ENCODE measurements at places on chromosomes 1 and 21.

DNA sequence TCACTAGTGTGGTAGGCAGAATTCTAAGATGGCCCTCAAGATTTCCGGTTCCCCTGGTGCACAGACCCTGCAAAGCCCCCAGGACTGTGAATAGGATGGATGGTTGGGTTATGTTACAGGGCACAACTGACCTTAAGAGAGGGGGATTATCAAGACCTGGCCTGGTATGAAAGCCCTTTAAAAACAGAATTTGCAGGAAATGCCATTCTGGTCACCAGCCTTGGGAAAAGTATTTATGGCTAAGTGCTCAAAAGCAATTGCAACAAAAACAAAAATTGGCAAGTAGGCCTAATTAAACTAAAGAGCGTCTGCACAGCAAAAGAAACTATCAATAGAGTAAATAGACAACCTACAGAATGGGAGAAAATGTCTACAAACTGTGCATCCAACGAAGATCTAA is 144.7 kb upstream of the EDN2 start:
- no peak for DNase-seq

DNA sequence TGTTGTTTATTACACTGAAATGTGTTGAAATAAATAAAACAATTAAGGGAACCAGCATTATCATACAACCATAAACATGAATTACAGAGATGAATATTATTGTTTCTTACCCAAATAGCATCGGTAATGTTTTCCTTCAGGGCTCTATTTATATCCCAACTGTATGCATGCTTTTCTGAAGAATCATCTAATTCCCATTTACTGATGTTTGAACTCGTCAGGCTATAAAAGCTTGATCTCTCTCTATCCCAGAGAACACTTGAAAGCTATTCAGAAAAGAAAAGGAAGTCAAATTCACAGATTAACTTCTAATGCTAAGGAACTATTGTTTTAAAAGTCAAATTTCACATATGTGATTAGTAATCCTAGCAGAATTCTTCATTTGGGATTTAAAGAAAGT is 12.4 kb downstream of the NUP133 start:
- DNase-seq = no peak

DNA sequence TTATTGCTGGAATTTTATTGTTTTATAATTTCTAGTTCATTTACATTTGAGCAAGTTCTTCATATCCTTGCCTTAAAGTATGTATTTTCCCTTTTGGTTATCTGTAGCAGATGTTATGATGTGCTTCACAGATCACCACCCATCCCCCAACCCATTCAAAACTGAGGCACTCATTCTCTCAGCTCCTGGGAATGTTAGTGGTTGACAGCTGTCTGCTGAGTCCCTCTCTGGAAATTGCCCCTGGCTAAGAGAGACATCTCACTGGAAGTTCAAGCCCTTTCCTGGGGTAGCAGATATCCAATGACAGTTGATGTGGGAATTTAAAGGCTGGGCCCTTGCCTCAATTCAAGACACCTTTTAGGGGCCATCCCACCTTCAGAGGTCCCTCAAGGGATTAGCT is 4.3 kb upstream of the DPYD start:
- no peak for DNase-seq

DNA sequence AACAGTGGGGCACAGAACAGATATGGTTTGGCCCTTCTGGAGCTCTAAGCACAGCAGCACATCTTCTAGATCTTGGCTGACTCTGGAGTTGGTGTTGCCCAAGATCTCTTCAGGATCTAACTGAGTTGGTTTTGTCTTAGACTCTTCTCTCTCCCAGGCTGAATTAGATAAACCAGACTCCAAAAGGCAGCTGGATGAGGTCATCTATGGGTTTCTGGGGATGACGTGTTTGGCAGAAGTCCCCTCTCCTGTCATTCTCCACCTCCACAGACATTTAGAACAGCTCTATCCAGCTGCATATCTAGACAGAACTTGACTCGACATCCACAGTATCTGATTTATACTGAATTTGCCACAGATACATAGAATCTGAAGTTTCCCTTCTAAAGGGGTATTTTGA is 75.3 kb downstream of the ST6GALNAC5 start:
- no peak for DNase-seq

DNA sequence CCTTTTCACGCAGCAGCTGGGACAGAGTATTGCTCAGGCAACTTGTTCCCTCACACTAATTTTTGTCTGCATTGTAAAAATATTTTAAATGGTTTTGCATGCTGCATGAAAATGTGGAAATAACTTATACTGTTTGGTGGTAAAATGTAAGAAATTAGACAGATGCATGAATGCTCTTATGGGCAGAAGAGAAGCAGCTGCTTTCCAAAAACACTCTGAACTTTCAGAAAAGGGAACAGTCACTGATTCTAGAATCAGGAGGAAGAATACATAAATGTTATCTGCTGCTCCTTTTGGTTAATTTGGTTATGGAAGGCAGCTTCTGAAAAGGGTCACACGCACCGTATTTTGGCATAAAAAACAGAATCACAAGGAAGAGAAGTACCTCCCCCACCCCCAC is 87.0 kb upstream of the RUNX1 start:
- no peak for DNase-seq

DNA sequence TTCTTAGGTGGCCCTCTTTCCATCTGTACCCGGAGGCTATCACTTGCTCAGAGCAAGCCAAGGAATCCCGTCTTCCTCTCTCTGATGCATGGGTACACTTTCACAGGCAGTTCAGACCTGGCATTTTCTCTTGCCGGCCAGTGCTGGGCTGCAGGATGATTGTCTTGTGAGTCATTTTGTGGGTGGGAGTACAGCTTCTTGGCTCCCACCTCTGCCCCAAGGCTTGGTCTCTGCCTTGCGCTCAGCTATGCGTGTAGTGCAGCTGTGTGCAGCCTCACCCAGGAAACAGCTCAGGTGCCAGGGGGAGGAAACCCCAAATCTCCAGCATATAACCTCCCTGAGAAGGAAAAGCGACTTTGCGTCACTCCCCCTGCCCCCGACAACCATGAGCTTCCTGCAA is 3.9 kb upstream of the AJAP1 start:
- no peak for DNase-seq

GRCh38 chr1:101152633-101153032 is 84.2 kb upstream of the S1PR1 start:
- no peak for DNase-seq

DNA sequence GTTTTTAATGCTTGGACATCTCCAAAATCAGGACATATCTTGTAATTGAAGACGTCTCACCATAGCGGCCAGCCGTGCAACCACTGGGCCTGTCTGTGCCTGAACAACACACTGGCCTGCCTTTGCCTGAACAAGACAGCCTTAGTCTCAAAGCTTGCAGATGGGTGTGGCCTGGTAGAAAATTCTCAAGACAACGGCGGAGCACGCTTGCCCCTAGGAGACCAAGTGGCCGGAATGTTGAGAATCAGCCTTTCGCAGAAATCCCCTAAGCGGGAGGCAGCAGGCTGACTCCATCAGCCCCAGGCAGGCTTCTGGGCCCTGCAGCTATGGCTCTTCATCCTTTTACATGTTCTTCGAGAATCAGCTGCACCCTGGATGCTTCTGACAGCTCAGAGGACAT is 98.0 kb upstream of the C1orf174 start:
- no peak for DNase-seq

- DNase-seq = no peak
These were observed 2.1 kb upstream of the LRRC40 start for GRCh38 chr1:70207492-70207891.

DNA sequence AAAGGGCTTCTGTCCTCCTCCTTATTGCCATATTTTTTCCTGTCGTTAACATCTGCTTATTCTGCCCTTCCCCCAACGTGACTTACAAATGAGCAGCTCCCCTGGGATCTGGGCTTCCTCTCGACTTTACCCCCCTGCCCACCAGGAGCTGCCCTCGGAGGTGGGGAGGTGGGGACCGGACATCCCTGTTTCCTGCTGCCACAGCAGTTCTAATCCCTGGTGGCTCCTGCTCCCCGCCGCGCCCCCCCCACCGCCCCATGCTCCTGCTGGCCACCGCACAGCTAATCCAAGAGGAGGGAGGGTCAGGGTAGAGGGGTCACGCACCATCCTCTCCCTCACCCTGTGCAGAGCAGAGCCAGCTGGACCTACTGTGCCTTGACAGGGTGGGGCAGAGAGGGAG is 4.4 kb upstream of the SLC27A3 start:
- no peak for DNase-seq

DNA sequence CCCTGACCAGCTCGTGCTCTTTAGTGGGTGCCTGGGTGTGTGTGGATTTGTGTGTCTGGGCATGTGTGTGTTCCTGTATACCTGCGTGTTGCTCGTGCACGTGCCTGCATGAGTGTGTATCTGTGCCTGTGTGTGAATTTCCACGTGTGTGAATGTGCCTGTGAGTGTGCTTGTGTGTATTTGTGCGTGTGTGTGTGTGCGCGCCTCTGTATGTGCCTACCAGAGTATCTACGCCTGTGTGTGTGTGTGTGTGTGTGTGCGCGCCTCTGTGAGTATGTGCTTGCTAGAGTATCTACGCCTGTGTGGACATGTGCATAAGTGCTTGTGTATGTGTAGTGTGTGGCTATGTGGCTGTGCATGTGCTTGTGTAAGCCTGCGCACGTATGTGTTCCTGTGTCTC is 691 bp upstream of the SELENBP1 start:
- no peak for DNase-seq

DNA sequence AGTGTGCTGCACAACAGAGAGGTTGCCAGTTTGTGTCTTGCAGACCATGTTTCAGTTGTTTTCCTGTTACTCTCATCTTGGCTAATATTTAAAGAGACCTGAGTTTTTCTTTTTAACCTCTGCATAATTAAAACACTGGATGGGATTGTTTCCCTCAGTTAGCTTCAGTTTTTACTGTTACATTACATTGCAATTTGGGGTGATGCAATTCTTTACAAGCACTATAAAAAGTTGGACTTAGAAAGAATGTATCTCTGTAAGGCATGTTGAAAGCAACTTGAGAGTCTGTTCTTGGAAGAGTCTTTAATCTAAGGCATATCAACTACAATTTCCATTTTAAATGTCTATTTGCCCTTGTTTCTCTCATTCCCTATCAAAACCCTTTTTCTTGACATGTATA is 99.1 kb downstream of the DNM3 start:
- DNase-seq = no peak

GRCh38 chr21:28633839-28634555 is 358.7 kb downstream of the LTN1 start:
- no peak for DNase-seq

GRCh38 chr1:36014722-36015220 is 69.1 kb upstream of the TEKT2 start:
- DNase-seq = no peak

- no peak for DNase-seq
These were observed 40.2 kb downstream of the EXO1 start for GRCh38 chr1:241888232-241888631.

DNA sequence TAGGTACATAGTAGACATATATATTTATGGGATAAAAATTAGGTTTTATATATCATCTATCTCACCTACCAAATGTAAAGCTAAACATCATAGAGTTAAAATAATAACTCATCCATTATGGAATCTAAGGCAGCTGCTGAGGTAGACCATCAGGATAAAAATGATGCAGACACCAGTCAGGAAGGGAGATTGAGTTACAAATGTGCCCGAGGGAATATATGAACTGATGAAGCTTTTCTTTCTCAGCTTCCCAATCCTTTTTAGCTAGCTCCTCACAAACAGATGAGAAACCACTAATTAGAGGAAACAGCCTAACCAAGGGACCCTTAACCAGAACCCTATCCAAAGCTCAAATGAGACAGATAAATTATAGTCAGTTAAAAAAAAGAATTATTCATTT is 20.9 kb downstream of the TTLL7 start:
- no peak for DNase-seq

DNA sequence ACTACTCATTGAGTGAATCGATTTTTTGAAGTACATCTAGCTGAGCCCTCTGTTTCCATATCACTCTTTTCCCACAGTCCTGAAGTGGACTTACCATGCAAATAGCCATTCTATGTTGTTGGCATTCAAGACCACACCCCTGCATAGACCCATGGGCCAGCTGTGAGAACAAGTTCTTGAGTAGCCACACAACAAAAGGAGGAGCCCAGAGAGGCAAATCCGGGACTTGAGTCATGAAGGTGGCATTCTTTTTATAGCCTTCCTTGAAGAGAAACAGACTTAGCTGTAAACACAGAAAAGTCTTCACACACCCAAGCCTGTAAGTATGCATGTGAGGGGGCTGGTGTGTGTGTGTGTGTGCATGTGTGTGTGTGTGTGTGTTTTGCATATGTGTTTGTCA is 13.8 kb upstream of the SPRR5 start:
- DNase-seq = no peak

DNA sequence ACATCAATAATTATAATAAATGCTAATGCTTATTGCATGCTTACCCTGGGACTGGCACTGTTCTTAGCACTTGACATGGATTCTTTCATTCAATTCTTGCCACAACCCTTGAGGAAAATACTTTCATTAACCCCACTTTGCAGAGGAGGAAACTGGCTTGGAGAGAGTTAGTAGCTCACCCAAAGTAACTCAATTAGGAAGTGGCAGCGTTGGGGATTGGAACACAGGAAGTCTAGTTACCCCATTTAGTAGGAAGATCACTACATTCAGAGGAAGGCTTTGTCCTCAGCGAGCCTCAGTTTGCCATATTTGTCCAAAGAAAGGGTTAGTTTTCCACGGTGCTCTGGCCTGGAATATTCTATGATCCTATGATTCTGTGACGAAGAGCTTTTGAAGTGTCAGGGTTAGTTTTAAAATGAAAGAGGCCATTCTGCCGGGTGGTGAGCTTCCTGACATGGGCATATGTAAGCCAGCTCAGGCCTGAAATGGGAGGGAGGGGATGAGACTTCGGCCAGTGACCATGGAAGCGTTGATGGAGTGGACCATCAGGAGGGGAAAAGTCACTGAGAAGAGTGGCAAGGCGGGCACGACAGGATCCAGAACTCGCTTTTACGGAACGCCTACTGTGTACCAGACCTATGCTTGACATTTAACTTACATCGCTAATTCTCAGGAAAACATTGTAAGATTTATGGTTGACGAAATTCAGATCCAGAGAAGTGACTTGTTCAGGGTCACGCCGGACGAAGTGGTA is 28.2 kb upstream of the EPB41 start:
- no peak for DNase-seq

GRCh38 chr1:43067977-43068751 is 103.9 kb downstream of the EBNA1BP2 start:
- peak; percentile 9 for DNase-seq

- DNase-seq = peak; percentile 38
These were observed 41.7 kb upstream of the ZNF326 start for GRCh38 chr1:89953131-89953626.

DNA sequence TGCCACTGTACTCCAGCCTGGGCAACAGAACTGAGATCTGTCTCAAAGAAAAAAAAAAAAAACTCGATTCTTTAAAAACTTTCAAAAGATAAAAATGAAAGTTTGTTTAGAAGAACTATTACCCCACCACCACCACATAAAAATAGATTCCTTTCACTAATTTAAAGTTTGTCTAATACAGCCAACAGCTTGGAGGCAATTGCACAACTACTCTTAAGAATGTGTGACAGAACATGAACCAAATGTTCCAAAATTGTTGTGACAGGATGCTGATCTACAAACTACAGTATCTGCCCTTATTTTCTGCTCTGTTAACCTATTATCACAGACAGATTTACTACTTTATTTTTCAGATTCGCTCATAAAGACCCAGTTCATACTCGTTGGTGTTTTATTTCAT is 5.5 kb upstream of the TGFBR3 start:
- DNase-seq = no peak

GRCh38 chr21:37264808-37265207 is 2.3 kb downstream of the VPS26C start:
- DNase-seq = no peak

Data from CD4-positive, alpha-beta T cell treated with Interleukin-2 at 100 ng/mL for 4 hours (primary cell).